ENCODE measurements at places on chromosomes 5 and 9.

DNA sequence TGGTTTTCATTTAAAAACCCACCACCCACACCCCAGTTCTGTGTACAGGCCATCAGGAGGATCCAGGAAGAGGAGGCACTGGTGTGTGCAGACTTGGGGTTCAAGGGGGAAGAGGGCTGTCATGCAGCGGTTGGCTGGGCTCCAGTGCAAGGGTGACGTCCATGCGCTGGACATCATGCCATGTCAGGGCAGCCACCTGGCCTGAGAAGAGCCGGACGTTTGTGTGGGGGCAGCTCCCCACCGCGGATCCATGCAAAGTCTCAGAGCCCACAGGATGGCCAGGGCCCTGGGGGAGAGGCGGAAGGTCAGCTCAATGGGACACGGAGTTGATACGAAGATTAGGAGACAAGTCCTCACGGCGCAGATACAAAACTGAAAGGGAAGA is 11.1 kb downstream of the BRD9 start:
- no peak for DNase-seq

- DNase-seq, result no peak
These were observed 19.9 kb upstream of the PUM3 start for GRCh38 chr9:2863831-2864230.

DNA sequence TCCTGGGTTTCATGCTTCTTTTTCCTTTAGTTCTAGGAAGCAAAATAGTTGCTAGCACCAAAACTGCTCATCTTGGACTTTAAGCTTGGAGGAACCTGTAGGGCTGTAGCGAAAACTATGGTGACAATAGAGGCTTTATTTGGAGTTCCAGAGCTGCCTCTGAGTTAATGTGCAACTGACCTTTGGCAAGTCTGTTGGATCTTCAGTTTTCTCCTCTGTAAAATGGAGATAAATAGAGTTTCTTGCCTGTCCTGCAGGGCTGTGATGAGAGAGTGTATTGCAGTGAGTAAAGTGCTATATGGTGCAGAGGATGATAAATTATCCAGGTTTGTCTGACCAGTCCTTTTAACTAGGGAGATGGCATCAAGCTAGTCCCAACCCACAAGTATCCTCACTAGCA is 417.0 kb downstream of the MAN2A1 start:
- no peak for DNase-seq

GRCh38 chr5:143775258-143775657 is 36.7 kb upstream of the HMHB1 start:
- no peak for DNase-seq

DNA sequence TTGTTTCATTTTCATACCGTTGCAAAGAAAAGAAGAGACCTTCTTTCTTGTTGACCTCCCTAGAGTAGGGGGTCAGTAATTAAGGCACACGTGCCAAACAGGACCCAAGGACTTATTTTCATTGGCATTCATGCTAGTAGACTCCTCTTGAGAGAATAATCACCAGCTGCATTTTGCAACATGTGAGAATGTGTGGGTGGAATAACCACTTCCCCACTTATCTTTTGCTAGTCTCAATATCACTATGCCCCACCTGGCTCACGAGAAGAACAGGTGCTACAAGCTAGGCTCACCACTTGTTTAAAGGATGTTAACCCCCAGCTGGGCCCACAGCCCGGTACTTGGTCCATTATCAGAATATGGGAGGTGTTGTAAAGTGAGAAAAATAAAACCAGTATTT is 460.7 kb upstream of the MEF2C start:
- no peak for DNase-seq

DNA sequence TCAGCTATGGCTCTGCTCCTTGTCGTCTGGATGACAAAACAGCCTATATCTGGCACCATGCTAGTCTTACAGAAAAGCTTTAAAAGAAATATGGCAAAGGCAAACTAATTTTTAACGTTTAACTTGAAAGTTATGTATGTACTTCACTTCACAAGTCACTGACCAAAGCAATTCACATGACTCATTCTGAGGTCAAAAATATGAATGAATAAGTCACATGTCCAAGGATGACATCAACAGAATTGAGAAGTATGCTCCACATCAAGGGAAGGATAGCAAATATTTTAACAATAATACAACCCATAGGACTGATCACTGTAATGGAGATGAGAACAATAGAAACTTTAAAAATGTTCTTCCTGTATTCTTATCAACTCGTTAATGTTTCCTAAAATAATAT is 1072.6 kb upstream of the NUDT12 start:
- DNase-seq, result no peak

- DNase-seq, result no peak
These were observed 74.8 kb downstream of the SLF1 start for GRCh38 chr5:94693043-94693822.

- DNase-seq, result no peak
These were observed 358.5 kb upstream of the RGMB start for GRCh38 chr5:98414938-98415337.

DNA sequence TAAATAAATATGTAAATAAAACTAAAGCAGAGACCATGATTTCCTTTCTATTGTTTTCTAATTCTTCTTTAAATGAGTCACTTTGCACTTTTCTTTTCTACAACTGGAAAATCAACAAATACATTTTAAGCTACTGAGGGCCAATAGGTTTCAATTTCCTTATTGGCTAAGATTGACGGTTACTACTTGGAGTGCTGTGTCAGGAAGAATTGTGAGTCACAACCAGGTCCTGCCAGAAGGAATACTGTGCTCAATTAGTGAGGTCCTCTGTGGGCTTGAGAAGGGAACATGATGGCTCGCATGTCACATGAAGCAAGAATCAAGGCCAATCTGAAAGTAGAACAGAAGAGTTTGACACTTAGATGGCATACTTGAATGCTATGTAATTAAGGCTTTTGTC is 110.8 kb downstream of the HMHB1 start:
- DNase-seq, result no peak

DNA sequence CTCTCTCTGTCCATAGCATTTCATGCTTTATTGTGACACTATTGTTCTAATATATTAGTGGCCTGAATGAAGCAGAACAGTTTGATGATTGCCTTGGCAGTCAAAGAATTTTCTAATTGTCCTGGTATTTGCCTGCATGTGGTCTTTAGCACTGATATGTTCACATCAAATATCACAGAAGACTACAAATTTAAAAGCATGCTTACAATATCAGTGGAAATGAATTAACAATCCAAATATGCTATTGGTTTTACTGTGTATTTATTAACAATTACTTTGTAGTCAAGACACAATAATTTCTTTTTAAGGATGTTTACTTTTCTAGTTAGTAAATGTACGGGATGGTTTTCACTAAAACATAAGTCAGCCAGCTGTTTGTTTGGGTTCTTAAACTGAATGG is 18.3 kb downstream of the EFNA5 start:
- no peak for DNase-seq

DNA sequence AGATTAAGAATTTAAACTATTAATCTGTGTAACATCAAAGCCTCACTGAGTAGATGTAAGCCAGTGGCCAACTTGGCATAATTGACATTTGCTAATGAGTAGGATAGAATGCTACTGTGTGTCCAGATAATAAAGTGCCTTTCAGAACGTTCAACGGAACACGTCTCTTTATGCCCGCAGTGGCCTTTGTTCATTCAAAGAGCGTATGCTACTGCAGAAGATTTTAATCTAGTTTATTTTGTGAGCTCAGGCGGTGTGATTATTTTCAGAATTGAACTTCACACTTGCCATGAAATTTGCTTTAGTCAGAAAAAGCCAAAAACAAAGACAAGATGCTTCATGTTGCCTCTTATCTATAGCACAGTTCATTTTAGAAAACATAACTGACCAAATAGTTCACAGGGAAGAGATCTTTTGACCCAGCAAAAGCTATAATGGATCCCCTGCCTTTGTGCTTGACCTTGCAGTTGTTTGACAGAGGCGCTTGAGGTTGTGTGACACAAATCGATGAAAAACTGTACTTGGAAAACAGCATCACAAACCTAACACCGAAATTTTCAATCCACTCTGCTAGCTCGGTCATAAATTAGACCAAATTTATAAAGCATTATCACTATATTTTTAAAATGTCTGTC is 530.9 kb upstream of the TYRP1 start:
- no peak for DNase-seq

- DNase-seq, result no peak
These were observed 443.4 kb downstream of the ANXA1 start for GRCh38 chr9:73595036-73595545.

DNA sequence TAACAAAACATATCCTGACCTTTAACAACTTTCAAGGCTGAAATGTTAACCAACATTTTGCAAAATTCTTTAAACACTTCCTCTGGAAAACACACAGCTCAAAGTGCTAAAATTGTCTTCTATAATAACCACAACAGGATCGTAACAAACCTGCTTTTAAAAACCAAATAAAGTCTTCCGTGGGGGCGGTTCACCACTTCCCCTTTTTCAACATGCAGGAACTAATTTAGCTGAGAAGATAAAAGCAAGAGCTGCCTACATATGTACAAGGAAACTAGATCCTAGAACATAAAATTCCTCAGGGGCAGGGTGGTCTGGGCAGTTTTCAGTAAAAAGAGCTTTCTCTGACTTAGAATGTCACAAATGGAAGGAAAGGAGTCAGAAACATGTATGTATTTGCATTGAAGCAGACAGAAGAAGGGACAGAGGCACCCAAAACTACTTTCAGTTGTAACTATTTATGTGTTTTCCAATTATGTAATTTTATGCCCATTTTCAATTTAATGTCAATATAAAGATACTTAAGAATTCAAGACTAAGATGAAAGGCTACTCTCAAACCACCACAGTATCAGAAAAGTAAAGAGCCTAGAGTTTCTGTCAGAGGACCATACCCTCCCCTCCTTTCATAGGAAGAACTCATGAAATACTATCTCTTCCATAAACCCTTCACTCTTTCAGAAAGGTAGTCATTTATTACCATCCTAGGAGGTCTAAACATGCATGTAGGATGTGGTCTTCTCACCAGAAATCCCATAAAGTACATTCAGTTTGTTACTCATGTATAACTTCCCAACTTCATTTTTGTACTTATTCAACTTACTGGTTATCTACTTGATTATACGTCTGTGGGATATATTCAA is 185.9 kb upstream of the RASA1 start:
- no peak for DNase-seq

DNA sequence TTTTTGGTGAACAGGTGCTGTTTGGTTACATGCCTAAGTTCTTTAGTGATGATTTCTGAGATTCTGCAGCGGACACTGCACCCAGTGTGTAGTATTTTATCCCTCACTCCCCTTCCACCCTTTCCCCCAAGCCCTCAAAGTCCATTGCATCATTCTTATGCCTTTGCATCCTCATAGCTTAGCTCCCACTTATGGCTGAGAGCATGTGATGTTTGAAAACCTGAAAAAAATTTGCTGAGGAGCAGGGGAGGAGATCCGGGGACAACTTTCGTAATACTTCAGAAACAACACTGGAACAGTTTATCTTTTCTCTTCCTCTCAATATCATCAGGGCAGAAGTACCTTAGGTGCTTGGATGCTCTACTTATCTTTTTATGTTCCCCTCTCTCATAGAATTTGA is 226.4 kb downstream of the ADAMTS6 start:
- no peak for DNase-seq

DNA sequence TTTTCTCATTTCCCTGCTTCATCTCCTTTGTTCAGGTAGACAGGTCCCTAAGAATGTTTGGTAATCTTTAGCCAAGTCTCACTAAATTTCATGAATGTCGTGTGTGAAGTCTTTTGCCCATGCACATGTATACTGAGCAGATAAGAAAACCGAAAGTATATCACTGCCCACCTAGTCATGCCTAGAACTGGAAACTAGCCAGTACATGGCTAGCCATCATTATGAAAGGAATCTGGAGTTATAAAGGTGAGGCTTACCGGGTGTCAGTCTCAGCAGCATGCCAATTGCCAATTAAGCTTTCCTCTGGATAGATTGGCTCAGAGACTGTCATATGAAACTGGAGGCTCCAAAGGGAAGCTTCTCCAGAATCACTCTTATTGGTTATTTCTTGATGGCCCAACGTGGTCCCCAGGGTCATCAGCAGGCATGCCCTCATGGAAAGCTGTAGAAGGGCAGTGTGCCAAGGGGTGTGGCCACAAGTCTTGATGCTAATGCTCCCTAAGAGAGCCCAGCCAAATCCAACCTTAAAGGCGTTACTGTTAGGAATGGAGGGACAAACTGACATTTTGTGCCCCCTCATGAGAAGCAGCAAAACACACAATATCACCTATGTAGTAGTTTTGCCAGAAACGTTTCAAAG is 307.3 kb upstream of the PIK3R1 start:
- DNase-seq, result no peak

DNA sequence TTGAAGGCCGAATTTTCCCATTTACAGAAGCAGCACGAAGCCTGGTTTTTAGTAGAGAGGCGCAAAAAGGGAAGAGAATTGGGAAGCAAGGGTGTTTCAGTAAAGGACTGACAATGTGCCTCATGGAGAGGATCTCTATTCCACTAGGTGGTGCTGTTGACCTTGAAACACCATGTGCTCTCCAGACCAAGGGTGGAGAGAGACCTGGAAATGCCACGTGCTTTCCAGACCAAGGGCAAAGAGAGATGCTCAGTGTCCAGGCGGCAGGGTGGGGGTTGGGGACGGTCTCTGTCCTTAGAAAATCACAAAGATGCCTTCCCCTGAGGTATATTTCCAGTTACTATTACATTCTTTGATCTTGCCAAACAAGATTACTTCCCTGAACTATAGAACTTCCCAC is 425.3 kb downstream of the CSNK1G3 start:
- DNase-seq, result no peak

GRCh38 chr5:82312373-82312856 is 34.3 kb upstream of the RPS23 start:
- no peak for DNase-seq

DNA sequence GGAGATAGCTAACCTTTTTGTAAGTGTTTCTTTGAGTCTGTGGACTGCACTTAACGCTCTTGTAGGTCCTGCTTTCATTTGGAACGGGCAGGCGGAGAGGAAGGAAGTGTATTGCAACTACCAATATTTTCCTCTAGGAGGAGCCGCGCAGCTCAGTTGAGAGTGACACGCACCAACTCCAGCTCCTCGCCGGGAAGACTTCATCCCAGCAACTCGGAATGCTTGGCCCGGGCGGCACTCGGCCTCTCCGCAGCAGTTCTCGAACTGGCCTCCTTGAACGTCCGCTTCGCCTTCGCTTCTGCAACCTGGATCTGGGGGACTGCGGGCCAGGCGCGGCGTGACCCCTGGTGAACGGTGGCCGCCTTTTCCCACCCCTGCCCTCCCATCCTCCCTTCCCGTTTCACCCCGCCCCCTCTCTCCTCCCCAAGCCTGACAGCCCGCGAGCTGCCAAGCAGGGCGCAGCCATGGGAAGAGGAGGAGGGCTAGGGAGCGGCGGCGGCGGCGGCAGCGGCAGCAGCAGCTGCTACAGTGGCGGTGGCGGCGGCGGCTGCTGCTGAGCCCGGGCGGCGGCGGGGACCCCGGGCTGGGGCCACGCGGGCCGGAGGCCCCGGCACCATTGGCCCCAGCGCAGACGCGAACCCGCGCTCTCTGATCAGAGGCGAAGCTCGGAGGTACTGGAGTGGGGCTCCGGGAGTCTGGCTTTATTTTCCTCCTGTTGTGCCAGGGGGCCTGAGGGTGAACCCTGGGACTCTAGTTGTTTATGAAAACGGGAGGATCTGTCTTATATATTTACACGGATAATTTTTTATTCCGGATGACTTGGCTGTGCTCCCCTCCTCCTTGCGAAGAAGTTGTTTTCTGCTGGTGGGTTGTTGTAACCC is at the start of gene GHR:
TSS of gene GHR (plus strand) at position 155 of the 881 bp plus-strand sequence. CDS start 142,436 bp downstream, outside the sequence.
- no peak for DNase-seq

All from cortex of kidney (tissue), 1 donor.